Activated CD8-positive, alpha-beta memory T cell treated with anti-CD3 and anti-CD28 coated beads for 48 hours (primary cell): ENCODE measurements at places on chromosomes 5 and 9.

DNA sequence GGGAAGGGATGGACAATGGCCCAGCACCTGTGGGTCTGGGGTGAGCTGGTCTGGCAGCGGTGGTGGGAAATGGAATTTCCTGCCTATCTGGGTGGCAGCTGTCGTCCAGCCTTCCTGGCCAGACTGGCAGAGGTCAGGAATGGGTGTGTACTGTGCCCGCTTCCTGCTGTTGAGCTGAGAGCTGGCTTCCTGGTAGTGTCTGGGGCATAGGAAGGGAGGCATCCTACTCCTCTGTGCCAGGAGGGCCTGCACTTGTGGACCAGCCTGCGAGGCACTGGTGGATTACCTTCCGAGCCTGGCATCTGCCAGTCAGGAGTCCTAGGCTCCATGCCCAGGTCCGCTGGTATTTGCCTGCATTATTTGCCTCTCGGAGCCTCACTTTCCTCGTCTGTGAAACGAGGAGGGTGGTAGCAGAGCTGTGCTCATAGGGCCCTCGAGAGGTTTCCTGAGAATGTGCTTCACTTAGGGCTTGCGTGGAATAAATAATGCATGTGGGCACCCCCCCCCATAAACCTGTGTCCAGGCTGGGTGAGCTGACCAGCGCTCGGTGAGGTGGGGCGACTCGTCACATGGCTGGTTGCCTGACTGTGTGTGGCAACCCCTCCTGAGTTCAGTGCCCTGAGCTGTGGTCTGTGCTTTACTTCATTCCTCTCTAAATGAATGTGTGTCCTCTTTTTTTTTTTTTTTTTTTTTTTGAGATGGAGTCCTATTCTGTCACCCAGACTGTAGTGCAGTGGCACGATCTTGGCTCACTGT is 47.7 kb downstream of the HMCN2 start:
- no peak for DNase-seq

GRCh38 chr5:54705994-54706653 is 188.6 kb downstream of the SNX18 start:
- DNase-seq = no peak

GRCh38 chr9:28951945-28952344 is 1378.7 kb upstream of the C9orf72 start:
- DNase-seq = no peak

GRCh38 chr5:179231309-179231708 is 114.0 kb downstream of the ADAMTS2 start:
- DNase-seq = no peak

DNA sequence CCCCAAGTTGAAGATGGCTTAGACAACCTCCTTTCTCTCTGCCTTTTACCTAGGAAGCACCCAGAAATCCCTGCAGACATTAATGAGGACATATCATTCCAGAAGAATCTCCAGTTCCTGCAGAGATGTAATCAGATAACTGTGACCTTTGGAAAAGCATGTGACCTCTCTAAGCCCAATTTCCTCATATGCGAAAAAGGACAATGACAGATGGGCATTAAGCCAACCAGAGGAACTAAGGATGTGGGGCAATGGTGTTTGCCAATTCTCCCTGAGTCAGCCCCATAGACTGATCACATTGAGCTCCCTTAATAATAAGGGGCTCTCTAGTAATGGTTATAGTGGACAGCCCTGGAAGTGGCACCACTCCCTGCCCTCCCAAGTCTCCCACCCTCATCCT is 10.1 kb upstream of the FOXI1 start:
- DNase-seq = no peak

DNA sequence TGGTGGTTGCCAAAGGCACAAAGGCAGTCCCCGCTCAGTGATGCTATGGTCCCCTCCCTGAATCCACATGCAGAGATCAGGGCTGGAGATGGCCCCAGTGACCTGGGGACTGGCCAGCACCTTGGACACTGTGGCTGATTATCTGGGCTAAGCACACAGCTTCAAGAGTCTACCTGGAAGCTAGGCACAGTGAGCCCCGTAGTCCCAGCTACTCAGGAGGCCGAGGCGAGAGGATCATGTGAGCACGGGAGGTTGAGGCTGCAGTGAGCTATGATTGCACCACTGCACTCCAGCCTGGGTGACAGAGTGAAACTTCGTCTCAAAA is 8.3 kb upstream of the SCGB3A1 start:
- DNase-seq = no peak

DNA sequence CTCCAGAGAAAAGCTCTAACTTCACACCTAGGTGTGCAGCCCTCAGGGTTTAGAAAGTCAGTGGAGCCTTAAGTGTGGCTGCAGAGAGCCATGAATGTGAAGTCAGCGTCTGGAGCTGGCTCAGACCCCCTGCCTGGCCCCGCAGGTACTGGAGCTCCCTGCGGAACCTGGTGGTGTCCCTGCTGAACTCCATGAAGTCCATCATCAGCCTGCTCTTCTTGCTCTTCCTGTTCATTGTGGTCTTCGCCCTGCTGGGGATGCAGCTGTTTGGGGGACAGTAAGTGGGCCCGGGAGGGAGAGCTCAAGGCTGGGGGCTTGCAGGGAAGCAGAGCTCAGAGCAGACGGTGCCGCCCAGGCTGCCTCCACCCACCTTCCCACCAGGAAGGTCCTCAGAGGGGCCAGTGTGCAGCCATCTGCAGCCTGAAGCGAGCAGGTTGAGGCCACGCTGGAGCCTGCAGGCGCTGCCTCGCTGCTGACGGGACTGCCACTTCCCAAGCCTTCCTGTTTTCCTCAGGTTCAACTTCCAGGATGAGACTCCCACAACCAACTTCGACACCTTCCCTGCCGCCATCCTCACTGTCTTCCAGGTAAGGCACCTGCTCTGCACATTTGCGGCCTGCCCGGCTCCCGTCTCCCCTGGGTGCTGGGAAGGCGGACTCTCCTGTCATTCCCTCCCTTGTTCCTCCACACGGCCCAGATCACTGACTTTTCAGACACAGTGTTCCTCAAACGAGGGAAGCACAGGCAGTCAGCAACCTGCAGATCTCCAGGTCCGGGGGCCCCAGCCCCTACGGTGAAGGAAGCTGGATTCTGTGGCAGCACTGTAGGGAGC is 108.9 kb downstream of the CACNA1B start:
- DNase-seq = no peak

GRCh38 chr5:61744690-61745619 is 412.9 kb downstream of the ZSWIM6 start:
- DNase-seq = no peak

- DNase-seq = no peak
Measured at GRCh38 chr5:61319388-61320146, 12.5 kb upstream of the ZSWIM6 start.
